Stimulated activated CD8-positive, alpha-beta memory T cell treated with anti-CD3 and anti-CD28 coated beads, Interleukin-4, amount 100 ng/mL, for 4 hours (primary cell): ENCODE measurements at places on chromosomes 4 and X.

GRCh38 chrX:37315511-37316248, 33.5 kb upstream of the PRRG1 start:
- DNase-seq = no peak

DNA sequence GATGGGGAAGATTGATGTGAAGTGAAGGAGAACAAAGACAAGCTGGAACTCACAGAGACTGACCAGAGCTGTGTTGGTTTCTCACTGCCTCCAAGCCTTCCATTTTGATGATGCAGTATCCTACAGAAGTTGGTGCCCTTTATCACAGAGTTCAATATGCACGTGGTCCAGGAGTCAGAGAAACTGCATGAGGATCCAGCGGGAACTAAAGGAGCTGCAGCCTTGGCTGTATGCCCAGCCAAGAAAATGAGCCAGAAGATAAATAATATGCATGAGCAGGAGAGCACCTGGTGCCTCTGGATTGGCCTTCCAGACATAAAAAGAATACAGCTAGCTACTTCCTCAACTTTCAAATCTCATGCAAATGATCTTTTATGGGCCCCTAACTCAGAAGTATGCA, 44.3 kb upstream of the DCLK2 start:
- DNase-seq = no peak

DNA sequence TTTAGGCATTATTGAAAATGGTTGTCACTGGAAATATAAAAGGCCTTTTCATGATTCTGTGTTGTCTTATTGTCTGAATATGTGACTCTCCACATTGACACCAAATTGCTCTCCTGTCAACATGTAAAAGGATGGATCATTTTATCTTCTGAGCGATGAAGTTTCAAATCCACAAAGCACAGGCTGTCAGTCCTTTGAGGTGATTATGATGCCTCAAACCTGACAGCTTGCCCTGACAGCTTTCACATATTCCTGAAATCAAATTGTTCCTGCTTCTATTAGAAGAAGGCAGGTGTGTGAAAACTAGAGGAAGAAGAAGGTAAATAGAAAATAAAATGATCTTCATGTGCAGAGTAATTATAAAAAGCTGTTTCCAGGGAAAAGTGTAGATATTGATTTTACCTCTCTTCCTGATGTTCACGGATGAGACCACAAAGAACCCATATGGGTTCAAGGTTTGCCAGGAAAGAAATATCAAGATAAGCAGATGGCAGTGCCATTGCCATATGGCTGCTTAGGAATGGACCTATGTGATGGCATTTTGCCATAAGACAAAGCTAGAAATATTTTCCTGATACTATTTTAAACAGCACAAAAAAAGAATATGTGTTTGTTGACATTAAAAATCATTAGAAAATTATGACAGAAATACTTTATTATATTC, 1006.3 kb upstream of the AGA start:
- DNase-seq = no peak

DNA sequence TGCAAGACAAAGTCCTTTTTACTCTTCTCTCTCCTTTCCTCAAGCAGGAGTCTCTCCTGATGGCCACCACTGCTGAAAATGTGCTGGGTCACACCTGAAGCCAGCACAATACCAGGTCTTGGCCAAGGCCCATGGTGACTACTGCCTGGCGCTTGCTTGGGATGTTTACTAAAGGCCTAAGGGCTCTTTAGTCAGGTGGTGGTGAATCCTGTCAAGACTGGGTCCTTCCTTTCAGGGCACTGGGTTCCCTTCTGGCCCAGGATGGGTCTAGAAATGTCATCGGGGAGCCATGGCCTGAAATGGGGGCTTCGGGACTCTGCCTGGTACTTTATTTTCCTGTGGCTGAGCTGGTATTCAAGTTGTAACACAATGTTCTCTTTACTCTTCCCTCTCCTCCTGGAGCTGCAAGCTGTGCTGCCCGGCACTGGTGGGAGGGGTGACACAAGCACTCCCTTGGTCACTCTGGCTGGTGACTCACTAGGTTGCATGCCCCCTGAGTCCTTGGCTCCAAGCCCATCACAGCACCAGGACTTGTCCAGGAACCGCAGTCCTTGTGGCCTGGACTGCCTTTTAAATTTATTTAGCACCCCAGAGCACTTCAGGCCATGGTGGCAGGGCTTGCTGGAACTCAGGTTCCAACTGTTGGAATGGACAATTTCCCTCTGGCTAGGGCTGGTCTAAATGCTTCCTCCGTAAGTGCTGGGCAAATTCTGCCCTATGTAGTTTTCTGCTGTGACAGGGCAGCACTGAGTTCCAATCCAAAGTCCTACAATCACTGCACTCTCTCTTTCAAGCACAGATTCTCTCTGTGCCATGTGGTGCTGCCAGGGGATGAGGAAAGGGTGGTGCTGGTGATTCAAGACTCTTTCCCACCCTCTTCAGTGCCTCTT, 11.3 kb downstream of the ARL13A start:
- no peak for DNase-seq

DNA sequence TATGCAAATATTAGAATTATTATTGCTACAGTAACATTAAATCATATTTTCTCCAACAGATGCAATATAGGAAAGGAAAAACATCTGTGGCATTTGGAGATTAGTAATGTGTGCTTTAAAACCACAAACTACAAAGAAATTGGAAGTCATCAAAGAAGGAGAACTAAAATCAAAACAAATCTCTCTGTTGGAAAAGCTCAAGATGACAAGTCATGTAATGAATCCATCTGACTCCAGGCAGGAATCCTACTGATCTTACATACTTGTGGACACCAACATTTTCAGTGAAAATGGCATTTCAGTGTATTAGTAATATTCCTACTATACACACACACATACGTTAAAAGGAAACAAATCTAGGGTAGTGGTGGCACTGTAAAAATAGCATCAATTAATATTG, 98.2 kb downstream of the SLC39A8 start:
- no peak for DNase-seq

- DNase-seq = no peak
Observed at GRCh38 chr4:101229116-101229515, 118.2 kb downstream of the PPP3CA start.

- no peak for DNase-seq
Observed at GRCh38 chrX:146451136-146451535, 358.4 kb upstream of the CXorf51B start.

DNA sequence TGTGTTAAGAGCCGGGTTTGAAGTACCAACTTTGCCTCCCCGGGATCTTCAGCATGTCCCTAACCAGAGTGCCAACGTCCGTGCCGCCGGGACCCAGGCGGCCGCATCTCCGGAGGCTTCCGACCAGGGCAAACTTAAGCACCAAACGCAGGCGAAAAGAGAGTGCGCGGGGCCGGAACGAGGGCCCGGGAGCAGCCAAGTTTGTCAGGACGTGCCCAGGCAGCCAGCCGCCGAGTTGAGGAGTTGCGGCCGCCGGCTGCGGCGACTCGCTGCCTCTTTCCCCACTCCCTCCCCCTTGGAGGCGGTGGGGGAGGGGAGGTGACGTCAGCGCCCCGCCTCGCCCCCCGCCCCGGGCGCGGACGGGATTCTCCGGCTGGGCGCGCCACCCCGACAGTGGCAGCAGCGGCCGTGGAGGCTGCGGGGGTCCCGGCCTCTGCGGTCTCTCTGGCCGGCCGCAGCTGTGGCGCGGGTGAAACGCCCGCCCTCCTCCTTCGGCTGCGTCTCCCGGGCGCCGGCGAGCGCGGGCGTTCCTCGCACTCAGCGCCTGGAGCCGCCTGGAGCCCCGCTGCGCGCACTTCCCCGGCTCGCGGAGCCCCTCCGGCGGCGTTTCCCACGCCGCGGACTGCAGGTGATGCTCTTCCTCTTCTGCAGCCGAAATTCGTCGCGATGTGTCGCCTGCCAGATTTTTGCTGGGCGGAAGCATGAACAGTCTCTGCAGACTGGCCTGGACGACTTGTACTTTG, 2.9 kb upstream of the FAT1 start:
- DNase-seq = no peak

- DNase-seq = no peak
Observed at GRCh38 chrX:5490786-5491563, 737.7 kb downstream of the NLGN4X start.

- no peak for DNase-seq
Observed at GRCh38 chr4:78320349-78320935, 231.1 kb upstream of the ANXA3 start.

DNA sequence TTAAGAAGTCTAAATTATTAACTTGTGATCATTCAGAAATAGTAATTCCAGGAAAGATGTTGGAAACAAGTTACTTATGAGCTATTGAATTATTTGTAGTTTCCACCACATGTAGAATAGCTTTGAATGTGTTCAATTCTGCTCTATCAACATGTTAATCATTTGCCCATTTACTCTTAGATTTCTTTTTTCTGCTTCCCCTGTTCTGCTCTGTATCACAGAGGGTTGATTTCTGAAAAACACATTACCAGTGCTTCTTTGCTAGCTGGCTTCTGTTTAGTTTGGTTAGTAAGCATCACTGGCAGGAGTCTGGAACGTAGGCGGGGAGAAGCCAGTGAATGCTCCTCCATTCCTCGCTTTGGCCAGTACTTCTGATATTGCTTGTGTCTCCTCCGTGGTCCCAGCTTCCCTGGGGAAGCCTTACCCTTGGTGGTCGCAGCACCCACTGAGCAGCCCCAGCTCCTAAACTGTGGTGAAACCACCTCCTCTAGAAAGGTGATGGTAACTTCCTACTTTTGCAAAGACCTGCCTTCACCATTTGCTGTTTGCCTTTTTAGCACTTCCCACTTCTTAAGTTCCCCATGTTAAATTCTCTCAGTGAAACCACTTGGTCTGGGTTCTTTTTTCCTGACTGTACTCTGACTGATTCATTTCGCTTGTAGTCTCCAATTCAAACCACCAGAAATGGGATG, 40.3 kb upstream of the GALNT7 start:
- no peak for DNase-seq

GRCh38 chrX:38500141-38500540, 61.2 kb upstream of the TSPAN7 start:
- DNase-seq = no peak

DNA sequence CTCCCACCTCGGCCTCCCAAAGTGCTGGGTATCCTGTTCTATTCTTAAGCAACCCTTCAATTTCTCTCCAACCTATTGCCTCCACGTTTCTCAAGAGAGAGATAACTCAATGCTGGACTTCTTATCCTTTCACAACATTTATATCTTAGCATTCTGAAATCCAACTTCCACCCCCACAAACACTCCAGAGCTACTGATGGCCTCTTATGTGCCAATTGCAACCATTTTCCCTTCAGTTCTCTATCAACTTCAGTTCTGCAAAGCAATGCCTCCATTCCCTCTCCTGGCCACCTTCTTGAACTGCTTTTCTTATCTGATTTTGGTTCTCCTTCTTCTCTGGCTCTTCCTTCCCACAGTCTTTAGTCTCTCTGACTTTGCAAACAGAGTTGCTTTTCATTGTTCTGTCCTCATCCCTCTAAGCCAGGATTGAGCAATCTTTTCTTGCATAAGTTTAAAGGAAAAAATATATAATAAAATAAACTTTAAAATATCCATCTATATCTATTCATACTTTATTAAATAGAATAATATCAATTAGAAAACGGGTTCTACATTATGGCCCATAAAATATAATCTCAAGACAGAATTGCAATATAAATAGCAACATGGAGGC, 3.6 kb upstream of the STBD1 start:
- no peak for DNase-seq

GRCh38 chrX:53001958-53002357, 43.6 kb upstream of the FAM156A start:
- DNase-seq = no peak

GRCh38 chr4:127307996-127308395, 324.8 kb upstream of the INTU start:
- DNase-seq = no peak

GRCh38 chr4:127781300-127782024, 660 bp upstream of the HSPA4L start:
- DNase-seq = no peak

DNA sequence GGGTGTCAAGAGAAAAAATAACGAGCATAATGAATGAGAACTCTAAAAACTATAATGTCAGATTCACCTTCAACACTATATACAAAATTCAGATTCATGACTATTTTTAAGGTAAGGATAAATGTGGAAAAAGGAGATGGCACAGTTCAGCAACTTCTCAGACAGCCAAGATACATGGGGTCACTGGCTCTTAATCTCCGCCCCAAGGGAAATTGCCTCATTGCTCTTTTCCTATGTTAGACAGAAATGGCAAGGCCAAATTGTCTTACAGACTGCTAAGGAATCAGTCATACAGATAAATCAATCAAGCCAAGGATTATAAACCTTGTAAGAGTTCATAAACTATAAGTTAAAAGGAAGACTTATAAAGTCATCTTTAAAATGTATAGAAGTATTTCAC, 183.4 kb downstream of the OPHN1 start:
- DNase-seq = no peak

- no peak for DNase-seq
Observed at GRCh38 chrX:22300130-22300529, 27.4 kb downstream of the CBLL2 start.

- DNase-seq = no peak
Observed at GRCh38 chr4:2079006-2079405, 19.9 kb downstream of the NAT8L start.

DNA sequence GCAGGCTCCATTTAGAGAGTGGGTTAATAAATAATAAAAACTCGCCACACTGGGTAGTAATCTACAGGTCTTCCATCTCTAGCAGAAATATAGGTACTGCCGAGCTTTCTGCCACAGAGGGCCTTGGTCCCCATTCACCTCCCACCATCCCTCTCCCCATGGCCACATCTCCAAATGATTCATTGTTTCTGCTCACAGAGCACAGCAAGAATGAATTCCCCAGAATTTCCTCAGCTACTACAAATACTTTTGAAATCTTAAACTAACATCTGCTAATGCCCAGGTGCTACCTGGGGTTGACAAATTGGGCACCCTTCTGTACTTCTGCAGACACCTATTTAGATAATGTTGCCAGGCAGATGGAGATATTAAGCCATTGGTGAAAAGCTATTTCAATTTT, 5.1 kb downstream of the PHEX start:
- no peak for DNase-seq

GRCh38 chr4:25238052-25238451, 4.2 kb downstream of the PI4K2B start:
- no peak for DNase-seq

- DNase-seq = no peak
Observed at GRCh38 chrX:14825851-14826250, 47.0 kb downstream of the FANCB start.

DNA sequence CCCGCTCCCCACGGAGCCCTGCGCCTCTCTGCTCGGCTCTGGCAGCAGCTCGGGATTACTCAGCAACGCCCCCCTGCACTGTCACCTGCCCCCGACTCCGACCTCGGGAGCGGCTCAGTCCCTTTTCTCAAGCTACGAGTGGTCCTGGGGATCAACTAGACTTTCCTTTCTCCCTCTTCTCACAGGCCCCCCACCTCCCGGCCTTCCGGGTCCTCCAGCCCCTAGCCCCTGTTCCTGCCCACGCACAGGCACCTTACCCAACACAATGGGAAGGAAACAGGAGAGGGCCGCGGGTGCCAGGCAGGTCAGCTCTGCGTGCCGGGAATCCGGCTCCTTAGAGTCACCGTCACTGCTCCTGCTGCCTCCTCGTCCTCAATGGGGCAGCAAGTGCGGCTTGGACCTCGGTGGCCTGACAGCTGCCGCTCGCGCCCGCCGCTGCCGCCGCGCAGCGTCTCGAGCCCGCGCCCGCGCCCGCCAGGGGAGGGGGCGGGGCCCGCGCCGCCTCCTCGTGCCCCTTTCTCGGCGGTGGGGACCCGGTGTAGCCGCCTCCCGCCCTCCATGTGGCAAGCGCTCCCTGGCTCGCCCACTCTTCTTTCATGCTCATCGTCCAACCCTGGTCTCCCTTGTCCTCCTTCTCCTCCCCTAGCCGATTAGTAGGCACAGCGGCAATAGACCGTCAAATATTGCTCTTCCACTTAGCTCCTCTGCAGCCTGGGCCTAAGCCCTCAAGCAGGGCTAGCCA, at the start of gene RAB9B:
Gene RAB9B (minus strand): TSS at position 455 of the 742 bp plus-strand sequence. CDS start 6,473 bp downstream, outside the sequence.
- peak; percentile 58 for DNase-seq

- DNase-seq = no peak
Observed at GRCh38 chr4:159048166-159048886, 54.6 kb upstream of the RAPGEF2 start.
